SJSA1 (cell line): ENCODE measurements at places on chromosomes 3 and 15. TPM values are rescaled to one million over a fixed set of nuclear protein-coding genes. Genes with fewer than 3 reads are reported as not detected.

- H3K36me3 ChIP-seq, result no peaks in the 10 kb centered on the region
- no peak overlapping the region for H3K4me3 ChIP-seq
- peak overlapping the region; percentile 94; the same call in 1 of the 2 replicates for H3K27ac ChIP-seq
- H3K4me1 ChIP-seq, result peaks cover 51% of the 10 kb centered on the region
These were observed 3.6 kb upstream of the CLDN16 start for GRCh38 chr3:190384309-190384756.

DNA sequence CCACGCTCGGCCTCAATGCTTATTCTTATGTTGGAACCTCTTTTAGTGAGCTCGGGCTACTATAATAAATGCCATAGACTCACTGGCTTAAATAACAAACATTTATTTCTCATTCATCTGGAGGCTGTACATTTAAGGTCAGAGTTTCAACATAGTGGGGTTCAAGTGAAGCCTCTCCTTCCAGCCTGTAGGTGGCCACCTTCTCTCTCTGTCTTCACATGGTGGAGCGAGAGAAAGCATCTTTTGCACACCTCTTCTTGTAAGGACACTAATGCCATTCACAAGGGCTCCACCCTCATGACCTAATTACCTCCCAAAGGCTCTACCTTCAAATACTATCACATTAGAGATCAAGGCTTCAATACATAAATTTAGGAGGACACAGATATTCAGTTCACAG lies 520.3 kb upstream of the EPHA6 start:
- no peaks in the 10 kb centered on the region for H3K4me1 ChIP-seq
- DNase-seq, result no peak

DNA sequence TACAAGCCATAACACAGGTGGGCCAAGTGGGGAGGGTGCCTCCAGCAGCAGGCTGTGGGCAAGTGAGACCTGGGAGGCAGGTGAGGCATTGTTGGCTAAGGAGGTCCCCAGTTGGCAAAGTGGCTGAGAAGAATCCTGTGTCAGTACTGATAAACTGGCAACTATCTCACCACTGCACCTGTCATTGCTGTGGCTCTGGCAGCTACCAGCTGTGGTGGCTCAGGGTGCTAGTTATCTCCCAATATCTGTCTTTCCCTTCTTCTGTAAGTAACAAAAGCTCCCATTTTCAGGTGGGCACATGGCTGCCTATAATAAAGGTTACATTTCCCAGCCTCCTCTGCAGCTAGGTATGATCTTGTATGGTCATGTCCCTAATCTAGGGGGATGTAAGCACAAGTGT lies 80.6 kb upstream of the RNF7 start:
- H3K4me3 ChIP-seq, result no peak overlapping the region
- no peaks in the 10 kb centered on the region for H3K27me3 ChIP-seq
- peaks cover 63% of the 10 kb centered on the region for H3K4me1 ChIP-seq
- no peak for DNase-seq
- no peak overlapping the region for H3K27ac ChIP-seq

GRCh38 chr15:69462030-69462492 lies 9.4 kb downstream of the RPLP1 start:
- H3K4me3 ChIP-seq, result peak overlapping the region; percentile 34
- H3K27me3 ChIP-seq, result no peaks in the 10 kb centered on the region
- peaks cover 20% of the 10 kb centered on the region for H3K4me1 ChIP-seq
- peak; percentile 29 for DNase-seq
- H3K36me3 ChIP-seq, result peaks cover 9% of the 10 kb centered on the region
- no peak overlapping the region for H3K27ac ChIP-seq

The IL20RB gene
- total RNA-seq, result 3.2 and 3.6 TPM in 2 replicates

The SST gene
- not detected in 2 replicates for total RNA-seq

The RTP1 gene
- total RNA-seq, result not detected in 2 replicates
